ENCODE measurements at places on chromosomes 2 and 18.

GRCh38 chr2:109497911-109498870 lies 115.6 kb downstream of the SEPTIN10 start:
- peak; percentile 16 for DNase-seq

DNA sequence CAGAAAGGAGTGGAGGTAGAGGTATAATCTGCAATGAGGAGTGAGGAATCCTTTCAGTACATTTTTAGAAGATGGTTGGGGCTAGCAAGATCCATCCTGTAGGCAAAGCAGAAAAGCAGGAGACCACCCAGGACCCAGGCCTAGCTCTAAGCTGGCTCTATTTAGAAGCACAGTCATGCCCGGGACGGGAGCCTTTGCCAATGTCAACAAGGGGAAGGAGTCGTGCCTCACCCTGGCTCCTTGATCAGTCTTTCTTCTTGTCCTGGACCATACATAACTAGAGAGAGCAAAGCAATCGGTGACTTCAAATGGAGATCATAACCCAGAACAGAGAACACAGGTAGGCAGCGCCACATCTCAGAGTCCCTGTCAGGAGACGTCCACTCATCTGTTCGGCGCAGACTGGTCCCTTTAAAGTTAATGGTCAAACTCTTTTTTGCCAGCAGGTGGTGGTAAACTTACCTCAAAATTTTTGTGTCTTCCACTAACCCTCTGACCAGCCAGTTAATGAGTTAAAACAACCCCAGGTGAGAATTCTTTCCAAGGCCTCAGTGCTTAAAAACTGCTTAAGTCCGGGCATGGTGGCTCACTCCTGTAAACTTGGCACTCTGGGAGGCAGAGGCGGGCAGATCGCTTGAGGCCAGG lies 8.0 kb downstream of the MC5R start:
- DNase-seq: no peak

DNA sequence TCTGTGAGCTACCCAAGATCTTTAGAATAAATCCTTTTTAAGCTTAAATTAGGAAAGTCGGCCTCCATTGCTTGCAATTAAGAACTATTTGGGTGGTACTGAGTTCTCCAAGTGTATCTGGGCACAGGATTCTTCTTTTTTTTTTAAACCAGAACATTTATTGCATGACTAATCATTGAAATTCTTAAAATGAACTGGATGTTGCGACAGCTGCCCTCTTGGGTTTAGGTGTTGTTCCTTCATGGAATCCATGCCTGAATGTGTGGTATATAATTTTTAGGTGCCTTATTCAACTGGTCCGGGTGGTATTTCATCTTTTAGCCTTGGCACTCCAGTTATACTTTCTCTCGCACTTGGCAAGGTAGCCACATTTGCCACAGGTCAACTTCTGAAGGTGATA lies 14.5 kb upstream of the KCNK3 start:
- no peak for DNase-seq

GRCh38 chr2:61727746-61728145 lies 126.1 kb downstream of the FAM161A start:
- no peak for DNase-seq

Data from fibroblast of skin of abdomen (primary cell).